Iris pigment epithelial cell (primary cell): ENCODE measurements at places on chromosomes 12 and 14.

DNA sequence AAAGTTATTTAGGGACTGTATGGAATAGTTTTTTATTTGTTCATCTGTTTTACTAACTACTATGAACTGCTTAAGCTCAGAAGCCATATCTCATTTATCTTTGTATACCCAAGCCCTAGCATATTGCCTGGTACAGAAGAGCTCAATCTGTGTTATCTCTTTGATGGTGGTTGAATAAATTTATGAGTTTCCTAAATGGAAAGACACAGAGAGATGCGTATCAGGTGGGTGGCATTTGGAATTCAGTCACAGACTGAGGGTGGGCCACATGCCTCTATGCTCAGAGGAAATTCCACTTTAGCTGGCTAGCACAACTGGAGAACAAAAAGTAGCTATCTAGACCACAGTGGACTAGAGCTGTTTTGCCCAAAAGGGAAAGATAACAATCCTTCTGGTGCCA is 145.5 kb downstream of the SLC6A15 start:
- no peak for DNase-seq

DNA sequence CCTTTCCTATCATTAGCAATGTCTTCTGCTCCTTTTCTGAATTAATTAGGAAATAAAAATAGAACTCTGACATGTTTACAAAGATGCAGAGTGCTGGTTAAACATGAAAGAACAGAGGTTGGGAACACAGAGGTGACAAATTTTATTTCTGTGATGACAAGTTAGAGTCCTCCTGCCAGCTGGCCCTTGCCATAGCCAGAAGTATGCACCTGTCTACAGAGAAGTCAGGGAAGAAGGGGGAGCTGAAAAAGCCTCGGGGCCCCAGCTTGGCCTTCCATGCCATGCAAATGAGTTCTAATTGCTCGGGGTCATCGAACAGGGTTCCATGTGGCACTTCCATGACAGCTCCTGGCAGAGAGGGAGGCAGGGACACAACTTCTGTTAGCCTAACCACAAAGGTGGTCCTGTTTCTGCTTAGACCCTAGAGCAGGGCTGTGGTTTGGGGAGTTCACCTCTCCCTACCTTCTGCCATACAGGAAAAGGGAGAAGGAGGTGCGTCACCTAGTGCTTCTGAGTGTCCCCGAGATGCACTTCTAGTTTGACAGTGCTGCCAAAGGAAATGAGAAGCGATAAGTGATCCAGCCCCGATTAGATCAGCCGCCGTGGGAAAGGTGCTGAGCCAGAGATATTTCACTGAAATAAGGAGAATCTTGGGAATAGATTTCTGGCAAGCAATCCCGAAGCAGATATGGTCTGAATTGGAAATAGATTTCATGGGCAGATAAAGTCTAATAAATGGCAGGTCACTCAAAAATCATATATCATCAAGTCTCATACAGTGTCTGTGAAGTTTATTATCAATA is 155.8 kb upstream of the FOXN3 start:
- no peak for DNase-seq

- DNase-seq, result no peak
Measured at GRCh38 chr14:34935488-34935887, 47.3 kb upstream of the SRP54 start.

DNA sequence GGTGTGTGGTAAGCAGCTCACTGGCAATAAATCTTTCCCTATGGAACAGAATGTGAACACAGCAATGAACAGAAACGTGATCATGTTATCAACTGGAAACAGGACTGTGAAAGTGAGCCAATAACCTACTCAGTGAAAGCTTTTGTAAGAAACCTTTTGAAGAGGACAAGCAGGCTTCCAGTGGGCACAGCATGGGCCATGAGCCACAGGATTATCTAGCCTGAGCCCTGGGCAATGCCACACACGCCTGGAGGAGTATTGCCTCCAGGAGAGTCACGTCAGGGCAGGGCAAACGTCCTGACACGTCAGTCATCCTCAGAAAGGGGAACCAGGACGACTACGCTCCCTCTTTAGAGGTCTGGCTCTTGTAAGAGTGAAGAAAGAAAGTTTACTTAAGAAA is 32.3 kb downstream of the NRDE2 start:
- DNase-seq, result no peak
